ENCODE measurements at places on chromosomes 7 and 10.

GRCh38 chr10:101565936-101566332, 22.1 kb downstream of the POLL start:
- no peak for DNase-seq

- DNase-seq: peak; percentile 78
These were observed 29.9 kb upstream of the PDCD4 start for GRCh38 chr10:110841767-110842267.

DNA sequence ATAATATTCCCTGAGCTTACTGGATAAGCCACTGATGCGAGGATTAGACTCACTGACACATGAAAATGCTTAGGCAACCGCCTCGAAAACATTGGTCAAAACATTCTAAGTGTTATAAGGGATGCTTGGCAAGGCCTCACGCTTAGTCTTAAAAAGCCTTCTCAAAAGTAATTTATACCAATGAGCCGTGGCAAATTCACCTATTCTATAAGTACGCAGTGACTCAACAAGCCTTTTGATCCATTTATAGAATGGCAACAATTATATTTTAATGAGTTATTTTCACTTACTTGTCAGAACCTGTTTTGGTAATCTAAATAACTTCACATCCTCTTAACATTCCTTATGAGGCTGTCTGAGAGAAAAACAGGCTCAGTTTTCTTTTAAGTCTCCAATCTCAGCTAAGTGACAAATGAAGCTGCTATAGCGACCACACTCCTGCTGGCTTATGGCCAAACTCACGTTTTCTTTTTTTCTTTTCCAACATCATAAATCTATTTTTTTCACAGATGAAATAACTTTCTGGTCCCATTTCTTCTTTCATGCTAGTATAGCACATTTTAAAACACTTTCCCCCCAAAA, 121.2 kb upstream of the AFAP1L2 start:
- no peak for DNase-seq

DNA sequence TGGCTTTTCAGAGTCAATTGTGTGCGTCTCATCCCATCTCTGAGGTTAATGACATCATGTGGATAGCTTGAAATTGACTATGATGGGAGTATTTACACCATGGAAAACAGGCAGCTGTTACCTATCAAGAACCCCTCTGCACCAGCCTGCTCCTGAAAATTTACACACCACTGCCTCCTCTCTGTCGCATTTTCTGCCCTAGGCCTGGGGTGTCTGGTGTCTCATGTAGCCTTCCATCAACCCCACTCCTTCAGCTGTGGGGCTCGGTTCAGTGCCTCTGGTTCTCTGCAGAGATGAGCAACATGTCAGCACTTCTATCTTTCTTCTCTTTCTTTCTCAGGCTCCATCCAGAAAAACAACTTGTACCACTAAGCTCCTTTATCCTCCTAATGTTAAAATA, 600.5 kb downstream of the TYW1 start:
- no peak for DNase-seq

DNA sequence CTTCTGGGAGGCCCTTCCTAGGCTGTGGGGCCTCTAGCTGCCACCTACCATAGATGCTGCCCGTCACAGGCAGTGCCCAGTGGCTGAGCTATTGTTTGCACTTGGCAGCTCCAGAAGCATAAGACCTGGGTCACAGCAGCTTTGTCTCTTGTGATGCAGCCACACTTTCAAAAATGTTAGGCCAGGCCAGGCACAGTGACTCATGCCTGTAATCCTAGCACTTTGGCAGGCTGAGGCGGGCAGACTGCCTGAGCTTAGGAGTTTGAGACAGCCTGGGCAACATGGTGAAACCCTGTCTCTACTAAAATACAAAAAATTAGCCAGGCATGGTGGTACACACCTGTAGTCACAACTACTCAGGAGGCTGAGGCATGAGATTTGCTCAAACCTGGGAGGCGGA, 9.5 kb upstream of the KAZALD1 start:
- no peak for DNase-seq

DNA sequence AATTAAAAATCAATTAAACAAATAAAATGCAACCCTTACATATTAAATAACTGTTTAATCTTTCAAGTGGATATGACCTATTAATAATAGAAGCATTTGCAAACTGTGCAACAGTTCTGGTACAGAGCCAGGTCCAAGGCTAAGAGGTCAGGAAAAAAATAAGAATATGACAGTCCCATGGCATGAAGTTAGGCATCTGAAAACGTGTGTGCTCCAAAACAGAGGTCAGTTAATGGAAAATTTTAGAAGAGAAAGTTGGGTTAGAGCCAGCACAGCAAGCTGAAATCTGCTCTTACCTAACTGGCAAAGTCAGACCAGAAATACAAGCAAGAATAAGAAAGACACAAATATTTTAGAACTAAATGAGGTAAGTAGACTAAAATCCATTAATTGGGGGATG, 757.7 kb downstream of the GRM8 start:
- DNase-seq: no peak

DNA sequence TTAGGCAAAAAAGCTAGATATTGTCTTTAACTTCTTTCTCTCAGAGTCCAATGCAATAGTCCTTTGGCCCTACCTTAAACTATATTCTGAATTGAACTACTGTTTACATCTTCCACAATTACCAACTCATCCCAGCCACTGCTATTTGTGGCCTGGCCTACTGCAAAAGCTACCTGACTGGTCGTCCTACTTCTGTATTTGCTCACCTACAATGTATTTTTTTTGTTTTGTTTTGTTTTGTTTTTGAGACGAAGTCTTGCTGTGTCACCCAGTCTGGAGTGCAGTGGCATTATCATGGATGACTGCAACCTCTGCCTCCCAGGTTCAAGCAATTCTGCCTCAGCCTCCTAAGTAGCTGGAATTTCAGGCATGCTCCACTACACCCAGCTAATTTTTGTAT, 51.2 kb downstream of the ARL4A start:
- no peak for DNase-seq

GRCh38 chr10:11901833-11902475, 78.8 kb downstream of the PROSER2 start:
- no peak for DNase-seq

- no peak for DNase-seq
These were observed 136.3 kb downstream of the ARL5B start for GRCh38 chr10:18795549-18795948.

DNA sequence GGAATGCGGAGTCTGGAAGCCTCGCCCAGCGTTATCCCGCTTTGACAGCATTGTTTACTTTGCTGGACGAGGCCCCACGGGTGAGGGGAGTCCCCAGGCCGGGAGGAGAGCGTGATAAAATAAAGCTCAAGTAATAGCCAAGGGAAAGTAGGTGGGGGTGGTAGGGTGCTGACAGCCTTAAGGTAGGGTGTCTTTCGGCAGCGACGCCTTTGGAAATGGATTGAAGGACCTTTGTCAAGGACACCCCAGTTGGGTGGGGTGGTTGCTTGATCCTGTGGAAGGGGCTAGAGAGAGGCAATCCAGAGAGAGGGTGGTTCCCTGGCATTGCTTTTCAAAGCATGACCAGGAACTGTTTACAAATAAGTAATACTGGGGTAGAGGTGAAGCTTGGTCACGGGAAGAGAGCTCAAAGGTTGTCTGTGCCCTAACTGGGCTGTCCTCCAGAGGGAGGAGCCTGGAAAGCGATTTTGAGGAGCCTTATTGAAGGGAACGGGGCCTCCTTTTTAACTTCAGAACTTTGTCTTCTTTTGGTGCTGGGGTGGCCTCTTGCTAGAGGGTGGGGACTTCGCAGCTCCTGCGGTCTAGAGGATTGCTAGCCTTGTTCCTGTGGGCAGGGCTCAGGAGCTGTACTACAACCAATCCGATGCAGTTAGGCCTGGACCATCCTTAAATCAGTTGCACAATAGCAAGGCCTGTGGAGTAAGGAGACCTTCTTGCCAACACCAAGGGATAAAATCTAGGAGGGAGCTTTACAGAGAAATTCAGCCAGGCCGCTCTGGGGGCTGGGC, 1.3 kb downstream of the EIF4EBP2 start:
- no peak for DNase-seq

GRCh38 chr10:9452056-9452455, 1397.6 kb downstream of the GATA3 start:
- no peak for DNase-seq

DNA sequence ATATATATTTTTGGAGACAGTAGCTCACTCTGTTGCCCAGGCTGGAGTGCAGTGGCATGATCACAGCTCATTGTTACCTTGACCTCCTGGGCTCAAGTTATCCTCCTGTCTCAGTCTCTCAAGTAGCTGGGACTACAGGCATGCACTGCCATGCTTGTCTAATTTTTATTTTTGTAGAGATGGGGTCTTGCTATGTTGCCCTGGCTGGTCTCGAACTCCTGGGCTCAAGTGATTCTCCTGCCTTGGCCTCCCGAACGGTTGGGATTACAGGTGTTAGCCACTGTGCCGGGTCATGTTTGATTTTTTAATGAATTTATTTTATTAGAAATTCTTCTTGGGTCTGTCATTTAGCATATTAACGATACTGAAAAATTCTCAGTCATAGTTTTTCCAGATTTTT, 70.5 kb downstream of the TMEM270 start:
- DNase-seq: no peak

- no peak for DNase-seq
These were observed 235.4 kb downstream of the RNLS start for GRCh38 chr10:88347597-88348304.

- no peak for DNase-seq
These were observed 23.3 kb upstream of the STEAP2 start for GRCh38 chr7:90188281-90188680.

GRCh38 chr10:104935656-104936055, 294.6 kb downstream of the SORCS3 start:
- DNase-seq: no peak

DNA sequence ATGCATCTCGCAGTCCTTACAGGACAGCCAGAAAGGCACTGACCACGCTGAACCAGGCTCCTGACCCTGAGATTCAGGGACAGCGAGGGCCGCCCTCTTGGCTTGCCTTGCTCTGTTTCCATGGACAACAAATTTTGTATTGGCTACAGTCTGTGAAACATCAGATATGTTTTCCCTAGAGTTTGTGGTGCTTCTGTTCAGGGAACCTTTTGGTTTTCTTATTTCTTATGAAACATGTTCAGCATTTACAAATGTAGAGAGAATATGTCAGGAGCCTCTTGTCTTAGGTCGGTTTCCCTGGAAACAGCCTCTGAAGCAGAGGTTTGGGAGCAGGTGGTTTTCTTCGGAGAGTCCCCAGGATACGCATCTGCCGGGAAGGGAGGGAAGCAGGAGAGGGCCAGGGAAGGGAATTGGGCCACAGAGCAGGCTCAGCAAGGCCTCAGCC, 260.1 kb downstream of the CCDC3 start:
- no peak for DNase-seq

- DNase-seq: no peak
These were observed 15.2 kb downstream of the FGL2 start for GRCh38 chr7:77184463-77184862.

DNA sequence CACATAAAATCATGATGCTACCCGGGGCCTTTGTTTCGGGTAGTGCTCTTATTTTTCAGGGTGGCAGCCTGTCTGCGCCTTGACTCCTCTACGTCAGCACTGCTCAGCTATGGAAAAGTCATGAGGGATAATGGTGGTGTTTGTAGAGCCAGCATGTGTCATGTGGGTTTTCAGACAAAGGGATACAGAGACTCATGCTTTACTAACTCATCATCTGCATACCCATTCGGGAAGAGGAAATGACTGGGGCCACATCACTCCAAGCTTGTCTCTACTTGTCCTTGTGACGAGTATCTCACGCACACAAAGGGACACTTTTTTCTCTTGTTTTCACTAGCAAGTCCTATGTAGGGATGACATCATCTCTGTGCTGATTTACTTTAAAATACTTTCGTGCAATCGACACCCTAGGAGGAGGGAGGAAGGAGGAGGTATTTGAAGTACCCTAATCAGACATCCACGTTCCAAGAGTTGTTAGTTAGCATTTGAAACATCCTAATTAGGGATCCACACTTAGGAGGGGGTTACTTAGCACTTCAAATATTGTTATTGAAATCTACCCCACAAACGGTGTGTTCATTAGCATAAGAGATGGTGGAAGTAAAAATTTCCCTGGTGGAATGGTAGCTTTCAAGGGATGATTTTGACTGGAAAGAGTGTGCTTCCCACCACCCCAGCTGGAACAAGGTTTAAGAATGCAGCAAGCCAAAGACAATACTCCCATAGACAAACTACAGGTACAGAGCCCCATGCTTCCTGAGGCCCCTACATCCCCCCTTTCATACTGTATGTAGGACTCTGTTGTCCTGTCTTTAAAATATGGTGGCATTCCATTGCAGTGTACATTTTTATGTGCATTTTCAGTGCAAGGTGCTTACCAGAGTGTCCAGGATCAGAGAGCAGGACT, 52.0 kb downstream of the THNSL1 start:
- DNase-seq: no peak
